NCI-H82 (cell line): ENCODE measurements at places on chromosomes 13 and 19.

- DNase-seq, result no peak
These were observed 46.4 kb upstream of the ZNF536 start for GRCh38 chr19:30325676-30326392.

- DNase-seq, result no peak
These were observed 2.8 kb upstream of the F10 start for GRCh38 chr13:113119822-113120189.

DNA sequence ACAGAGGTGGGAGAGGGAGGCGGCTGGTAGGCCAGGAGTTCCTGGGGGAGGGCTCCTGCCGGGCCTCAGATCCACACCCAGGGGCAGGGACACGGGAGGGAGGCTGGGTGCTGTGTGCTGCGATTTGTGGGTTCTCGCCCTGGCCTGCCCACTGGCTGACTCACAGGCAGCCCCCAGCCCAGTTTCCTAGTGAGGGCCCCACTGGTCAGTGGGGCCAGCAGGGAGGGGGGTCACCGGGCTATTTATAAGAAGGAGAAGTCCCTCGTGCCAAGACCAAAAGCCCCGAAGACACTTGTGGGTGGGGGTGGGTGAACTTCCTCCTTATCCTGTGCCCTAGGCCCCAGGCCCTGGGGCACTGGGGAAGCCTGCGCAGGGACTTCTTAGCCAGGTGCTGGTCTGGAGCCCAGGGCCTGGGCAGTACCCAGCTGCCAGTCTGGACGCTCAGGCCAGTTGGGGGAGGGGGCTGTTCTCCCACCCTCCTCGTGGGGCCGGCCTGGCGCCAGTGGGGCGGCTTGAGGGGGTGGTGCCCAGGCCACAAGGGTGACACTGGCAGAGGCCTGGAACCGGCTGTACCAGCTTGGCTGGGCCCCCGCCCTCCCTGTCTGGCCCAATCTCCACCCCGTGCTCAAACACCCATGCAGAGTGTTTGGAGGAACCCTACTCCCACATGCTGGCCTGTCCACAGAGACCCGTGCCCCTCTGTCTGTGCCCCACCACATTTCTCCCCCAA, 5.0 kb upstream of the JUNB start:
- no peak for DNase-seq

DNA sequence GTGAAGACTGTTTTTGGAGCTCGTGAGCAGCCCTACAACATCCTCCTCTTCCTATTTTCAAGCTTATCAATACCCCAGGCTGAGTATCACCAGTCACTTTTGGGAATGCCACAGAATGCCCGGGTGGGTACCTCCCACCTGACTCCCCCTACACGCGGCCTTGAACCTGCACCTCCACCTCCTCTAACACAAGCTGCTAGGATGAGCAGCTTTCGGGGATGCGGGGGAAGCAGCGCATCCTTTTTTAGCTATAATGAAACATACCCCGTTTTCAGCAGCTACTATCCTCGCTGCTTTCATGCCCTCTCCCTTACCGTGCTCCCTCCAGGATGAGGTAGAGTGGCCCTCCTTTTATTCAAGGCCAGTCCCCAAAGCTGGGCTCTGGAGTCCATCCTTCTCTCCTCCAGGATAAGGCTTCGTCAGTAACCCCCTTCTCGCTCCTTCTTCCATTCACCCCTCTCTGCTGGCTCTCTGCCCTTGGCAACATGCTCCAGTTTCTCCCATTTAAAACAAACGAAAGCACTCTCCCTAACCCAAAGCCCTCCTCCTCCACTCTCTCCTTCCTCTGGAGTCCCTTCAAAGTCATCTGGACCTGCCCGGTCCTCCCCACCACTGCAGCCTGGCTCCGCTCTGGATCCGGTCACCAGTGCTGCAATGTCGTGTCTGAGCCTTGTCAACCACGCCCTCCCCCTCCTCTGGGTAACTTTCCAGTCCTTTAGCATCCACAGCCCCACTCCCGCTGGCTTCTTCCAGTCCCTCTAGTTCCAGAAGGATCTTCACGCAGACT, 55.3 kb downstream of the STK24 start:
- DNase-seq, result no peak

DNA sequence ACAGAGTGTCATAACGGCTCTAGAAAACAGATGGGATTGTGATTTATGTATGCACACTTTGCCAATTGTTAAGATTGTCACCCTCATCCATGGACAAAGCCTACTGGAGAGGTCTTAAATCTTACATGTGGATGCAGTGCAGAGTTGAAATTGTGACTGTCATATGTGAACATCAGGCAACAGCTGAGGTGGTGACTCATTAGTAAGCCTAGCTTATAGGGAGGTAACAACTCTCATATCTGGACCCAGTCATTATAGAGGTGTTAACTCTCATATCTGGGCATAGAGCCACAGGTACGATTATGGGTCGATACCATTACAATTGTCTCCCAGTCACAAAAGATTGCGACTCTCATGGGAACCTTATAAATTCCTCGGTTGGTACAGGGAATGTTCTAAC, 29.8 kb upstream of the ZNF254 start:
- no peak for DNase-seq

- DNase-seq, result peak; percentile 58
These were observed 534 bp downstream of the STK24 start for GRCh38 chr13:98576200-98576945.

DNA sequence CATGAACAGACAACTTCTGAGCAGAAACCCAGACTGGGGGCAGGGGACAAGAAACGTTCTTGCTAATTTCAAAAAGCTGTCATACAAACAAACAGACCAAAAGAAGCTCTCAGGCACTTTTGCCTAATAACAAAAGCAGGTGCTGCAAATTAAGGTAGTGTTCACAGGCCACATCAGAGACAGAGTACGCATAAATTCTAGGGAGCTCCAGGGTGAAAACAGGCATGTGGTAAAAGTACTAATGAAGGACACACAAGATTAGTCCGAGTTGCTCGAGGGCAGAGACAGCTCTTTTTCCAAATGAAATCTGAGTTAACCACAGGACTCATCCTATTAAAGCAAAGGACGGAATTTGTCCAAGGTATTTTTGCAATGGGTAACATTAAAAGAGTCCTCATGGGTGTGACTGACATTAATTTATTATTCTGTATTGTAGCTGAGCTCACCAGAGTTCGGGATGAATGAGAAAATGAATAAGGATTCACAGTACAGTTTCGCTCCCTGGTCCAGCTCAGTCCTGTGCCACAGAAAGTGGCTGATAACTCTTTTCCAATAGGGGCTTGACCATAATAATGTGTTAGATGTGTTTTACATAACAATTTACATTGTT, 197.3 kb downstream of the LHFPL6 start:
- no peak for DNase-seq

- no peak for DNase-seq
These were observed 81.2 kb upstream of the RAP2A start for GRCh38 chr13:97352815-97353214.

DNA sequence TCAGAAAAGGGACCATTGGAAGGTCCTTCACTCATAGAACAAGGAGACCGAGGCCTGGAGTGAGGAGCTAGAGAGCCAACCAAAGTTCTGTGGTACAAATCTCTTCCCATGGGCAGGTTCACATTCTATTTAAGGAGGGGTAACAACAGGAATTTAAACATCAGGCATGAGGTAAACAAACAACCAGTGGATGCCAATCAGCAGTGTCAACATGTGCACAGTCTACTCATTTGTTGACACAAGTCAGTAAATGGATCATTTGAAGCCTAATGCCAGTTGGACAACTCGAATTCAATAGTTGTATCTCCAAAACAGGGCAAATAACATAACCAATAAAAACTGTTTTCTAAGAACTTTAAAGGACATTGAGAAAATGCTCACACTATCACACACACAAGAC, 6.3 kb upstream of the DOCK9 start:
- DNase-seq, result no peak

GRCh38 chr13:44455769-44456168, 82.1 kb downstream of the SERP2 start:
- no peak for DNase-seq

- DNase-seq, result no peak
These were observed 3.6 kb downstream of the ANO8 start for GRCh38 chr19:17331045-17331558.

GRCh38 chr19:29763196-29763595, 48.1 kb upstream of the C19orf12 start:
- no peak for DNase-seq

GRCh38 chr13:100382785-100383184, 205.8 kb downstream of the GGACT start:
- DNase-seq, result no peak

- no peak for DNase-seq
These were observed 126.4 kb upstream of the FRY start for GRCh38 chr13:31904941-31905824.

DNA sequence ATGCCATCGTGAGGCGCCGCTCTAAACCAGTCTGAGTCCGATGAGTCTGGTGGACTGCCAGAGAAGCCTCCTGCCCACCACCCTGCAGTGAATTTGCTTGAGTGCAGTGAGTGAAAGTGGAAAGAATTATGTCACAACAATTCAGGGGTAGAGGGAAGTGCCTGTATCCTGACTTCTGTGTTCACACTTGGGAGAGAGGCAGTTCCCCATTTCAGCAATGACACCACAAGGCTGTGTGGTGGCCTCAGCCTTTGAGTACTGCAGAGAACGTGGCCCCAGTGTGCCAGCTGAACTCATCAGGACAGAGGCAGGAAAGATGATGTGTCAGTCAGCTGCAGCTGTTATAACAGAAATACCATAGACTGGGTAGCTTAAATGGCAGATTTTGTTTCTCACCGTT, 155.6 kb downstream of the COG6 start:
- no peak for DNase-seq

DNA sequence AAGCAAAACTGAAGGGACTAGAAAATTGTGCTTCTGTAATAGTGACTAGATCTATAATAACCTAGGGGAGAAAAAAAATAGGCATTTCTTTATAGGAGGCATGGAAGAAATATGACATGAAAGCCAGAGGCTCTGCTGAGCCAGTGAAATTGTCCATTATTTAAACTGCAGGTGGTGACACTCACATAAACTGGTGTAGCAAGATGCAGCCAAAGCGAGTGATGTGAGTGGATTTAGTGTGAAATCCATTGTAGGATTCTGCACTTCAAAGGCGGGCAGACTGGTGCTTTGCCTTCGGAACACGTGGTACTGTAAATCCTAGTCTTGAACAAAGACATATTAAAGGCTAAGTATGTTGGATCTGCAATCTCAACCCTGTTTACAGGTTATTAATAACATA, 361.9 kb downstream of the TBC1D4 start:
- peak; percentile 23 for DNase-seq

GRCh38 chr13:112616586-112617362, 28.8 kb upstream of the TUBGCP3 start:
- peak; percentile 53 for DNase-seq

DNA sequence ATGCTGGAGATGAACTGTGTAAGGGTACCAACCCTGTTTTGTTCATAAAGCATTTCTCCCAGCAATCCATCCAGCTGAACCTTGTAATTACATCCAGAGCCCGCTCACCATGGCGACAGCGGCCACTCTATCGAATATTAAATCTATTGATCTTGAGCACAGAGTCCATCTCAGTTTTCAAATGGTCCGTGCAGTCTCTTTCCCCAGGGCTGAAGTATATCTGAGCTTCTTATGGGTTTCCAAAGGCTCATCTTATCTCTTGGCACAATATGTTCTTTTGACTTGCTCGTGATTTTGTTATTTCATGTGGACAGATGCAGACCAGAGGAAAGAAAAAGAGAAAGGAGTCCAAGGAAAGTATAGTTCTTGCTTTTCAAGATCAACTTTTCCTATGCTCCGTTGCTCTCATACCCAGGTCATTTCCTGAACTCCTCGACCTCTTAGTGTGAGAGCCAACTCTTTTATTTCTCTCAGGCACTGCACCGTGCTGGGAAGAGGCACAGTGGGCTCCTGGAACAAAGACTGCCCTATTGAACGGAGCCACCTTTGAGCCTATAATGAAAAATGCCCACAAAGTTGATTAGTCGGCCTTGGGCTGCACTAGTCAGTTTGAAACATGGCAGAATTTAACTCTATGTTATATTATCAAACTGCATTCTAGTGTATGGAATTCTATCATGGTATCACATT, 66.7 kb downstream of the RFC3 start:
- DNase-seq, result no peak

DNA sequence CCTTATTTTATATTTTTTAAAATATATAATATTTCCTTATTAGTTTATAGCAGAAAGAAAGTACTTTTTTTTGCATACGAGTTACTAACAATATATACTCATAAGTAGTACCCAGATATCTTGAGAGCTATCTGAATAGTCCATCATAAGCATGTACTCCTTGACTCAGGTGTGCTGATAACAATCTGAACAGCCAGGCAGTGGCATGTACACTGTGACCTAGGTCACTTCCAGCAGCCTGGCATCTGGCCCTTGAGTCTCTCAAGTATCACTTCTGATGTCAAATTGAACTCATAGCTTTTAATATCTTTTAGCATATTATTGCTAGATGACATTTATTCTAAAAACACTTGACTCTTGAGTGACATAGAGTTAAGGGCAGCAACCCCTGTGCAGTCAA, 1576.7 kb downstream of the SLITRK1 start:
- no peak for DNase-seq

DNA sequence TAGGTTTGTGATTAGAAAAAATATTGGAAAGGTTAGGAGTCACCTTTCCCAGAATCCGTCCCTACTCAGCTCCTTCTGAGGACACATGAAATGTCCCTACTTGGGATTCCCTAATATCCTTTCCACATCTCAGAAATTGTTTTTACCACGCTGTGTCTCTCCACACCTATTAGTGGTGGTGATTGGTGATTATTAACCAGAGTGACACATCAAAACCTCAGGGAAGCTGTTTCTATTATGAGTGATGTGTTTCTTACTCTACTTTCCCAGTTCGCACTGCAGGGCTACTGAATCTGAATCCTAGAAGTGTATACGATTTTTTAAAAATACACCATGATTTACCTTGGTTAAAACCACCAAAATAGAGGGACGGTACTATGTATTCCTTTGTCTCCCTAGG, 460.8 kb downstream of the TBC1D4 start:
- DNase-seq, result no peak
